Activated naive CD4-positive, alpha-beta T cell (primary cell): ENCODE measurements at places on chromosomes 12 and 14.

- no peak for DNase-seq
Observed at GRCh38 chr12:6249580-6249979, 49.4 kb downstream of the CD9 start.

GRCh38 chr12:46518729-46519128 lies 146.2 kb upstream of the SLC38A2 start:
- DNase-seq, result no peak

DNA sequence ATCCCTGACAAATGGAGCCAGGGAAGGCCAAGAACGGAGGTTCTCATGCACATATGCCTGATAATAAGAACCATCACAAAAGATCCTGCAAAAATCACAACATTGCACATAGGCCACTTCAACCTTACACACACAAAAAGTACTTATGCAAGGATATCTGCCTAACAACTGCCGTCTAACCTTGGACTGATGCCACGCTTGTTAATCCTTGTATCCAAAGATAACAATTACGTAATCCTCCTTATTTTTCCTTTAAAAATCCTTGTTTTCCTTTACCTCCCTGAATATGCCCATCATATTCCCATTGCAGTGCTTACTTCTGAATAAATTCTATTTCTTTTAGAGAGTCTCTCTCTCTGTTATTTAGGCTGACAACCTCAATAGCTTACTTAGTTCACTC lies 59.5 kb downstream of the TMEM116 start:
- no peak for DNase-seq

DNA sequence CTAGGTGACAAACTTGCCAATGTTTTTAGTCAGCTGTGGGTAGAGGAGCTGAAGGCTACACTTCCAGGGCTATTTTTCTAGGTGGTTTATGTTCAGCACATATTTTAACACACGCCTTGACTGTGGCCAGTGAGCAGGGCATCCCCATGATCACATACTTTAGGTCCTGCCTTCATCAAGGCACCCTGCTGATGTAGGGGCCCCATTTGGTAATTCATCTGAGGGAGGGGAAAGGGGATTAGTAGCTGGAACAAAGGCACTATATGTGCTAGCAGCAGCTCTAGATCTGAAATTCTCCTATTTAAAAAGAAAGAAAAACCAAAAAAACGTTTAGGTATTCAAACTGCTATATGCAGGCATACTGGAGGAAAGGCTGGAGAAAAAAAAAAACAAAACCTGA lies 14.5 kb downstream of the EGLN3 start:
- DNase-seq, result no peak
